Skin of body (tissue), 3 donors: ENCODE measurements at places on chromosomes 7 and 10. TPM values are rescaled to one million over a fixed set of nuclear protein-coding genes. Genes with fewer than 3 reads are reported as not detected.

Gene LIPF
- 0.10 TPM for total RNA-seq

- no peak for DNase-seq
Observed at GRCh38 chr10:18606051-18606695, 45.2 kb downstream of the NSUN6 start.

- no peak for DNase-seq
Observed at GRCh38 chr10:30587522-30588031, 42.0 kb downstream of the LYZL2 start.

GRCh38 chr10:88851706-88852105 lies at the start of gene ANKRD22:
Gene ANKRD22, minus strand, starts transcription at chr10:88851844. Its CDS starts 237 bp downstream, at chr10:88851607.
- DNase-seq = no peak

GRCh38 chr10:89119651-89120050 lies 87.5 kb downstream of the CH25H start:
- DNase-seq = no peak

DNA sequence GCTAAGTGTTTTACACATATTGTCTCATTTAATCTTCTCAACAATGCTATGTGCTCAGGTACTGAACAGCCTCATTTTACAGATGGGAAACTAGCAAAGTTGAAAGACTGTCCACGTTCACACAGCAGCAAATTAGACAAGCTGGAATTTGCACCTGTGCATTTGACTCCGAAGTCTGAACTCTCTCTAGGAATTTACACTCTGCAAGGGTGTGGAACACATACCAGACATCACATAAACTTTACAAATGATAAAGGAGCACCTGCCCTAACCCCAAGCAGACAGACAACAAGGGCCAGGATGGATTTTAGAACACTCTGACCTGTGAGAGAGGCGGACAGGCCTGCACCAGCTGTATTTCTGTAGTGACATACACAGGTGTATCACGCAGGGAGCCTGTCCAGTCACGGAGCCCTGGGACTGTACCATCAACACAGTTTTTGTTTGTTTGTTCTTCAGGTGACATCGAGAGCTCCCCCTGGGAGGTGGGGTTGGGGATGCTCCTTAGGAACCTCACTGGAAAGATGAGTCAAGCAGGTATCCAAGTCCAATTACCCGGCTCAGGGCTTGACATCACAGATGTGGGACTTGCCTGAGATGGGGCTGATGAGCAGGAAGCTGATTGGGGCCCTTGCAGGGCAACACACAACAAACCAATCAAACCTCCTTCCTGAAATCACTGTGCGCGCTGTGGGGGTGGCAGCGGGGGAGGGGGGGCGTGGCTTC lies 31.0 kb downstream of the MKI67 start:
- DNase-seq = no peak
